ENCODE measurements at places on chromosomes 6 and 20. TPM values are rescaled to one million over a fixed set of nuclear protein-coding genes. Genes with fewer than 3 reads are reported as not detected.
A peak's percentile ranks its signal among the peaks of the same experiment; 100 is the strongest.

Gene KPNA5
- total RNA-seq: 6.8 TPM

DNA sequence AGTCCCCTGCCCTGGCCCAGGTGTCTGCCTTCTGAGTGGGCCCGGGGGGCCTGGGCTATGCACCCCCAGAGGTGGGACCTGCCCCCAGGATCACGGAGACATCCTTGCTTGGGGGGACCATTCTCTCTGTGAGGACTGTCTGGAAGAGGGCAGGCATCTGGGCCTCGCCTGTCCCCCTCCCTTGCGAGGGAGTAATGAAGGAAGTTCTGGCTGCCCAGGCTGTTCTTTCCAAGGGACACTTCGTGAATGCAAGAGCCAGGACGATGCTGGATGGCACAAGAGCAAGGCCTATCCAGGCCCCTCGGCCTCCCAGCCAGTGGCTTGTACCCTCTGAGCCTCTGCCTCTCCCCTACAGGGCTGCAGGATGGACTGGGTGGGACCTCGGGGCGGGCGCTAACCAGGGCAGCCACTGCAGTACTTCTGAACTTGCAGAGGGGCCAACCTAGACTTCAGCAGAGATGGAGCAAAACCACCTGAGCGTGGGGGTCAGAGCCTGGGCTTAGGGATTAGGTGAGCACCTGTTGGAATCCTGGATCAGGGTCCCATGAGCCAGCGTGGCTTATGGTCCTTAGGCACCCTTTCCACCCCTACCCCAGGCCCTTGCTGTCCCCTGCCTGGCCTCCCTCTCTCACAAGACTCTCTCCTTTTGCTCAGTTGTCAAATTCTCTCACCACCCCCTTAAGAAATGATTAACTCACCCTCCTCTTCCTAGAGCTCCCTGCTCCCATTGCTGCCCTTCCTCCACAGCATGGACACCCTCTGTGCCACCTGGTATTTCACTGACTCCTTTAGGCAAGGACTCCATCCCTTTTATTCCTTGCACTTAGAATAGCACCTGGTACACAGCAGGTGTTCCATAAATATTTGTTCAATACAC lies 53.2 kb downstream of the CTCFL start:
- no peak for DNase-seq

Gene GRM1
- not detected for total RNA-seq

GRCh38 chr6:44498436-44498835 lies 110.9 kb downstream of the CDC5L start:
- DNase-seq: no peak

Gene KHDC1
- total RNA-seq: 16.2 TPM

GRCh38 chr20:32240205-32240604 lies 32.5 kb downstream of the POFUT1 start:
- peak; percentile 16 for DNase-seq

Gene CHRNA4
- not detected for total RNA-seq

GRCh38 chr20:50844430-50845100 lies 49.7 kb downstream of the BCAS4 start:
- DNase-seq: peak; percentile 76

GRCh38 chr20:46027245-46027853 lies 1.7 kb upstream of the SLC12A5 start:
- peak; percentile 37 for DNase-seq

DNA sequence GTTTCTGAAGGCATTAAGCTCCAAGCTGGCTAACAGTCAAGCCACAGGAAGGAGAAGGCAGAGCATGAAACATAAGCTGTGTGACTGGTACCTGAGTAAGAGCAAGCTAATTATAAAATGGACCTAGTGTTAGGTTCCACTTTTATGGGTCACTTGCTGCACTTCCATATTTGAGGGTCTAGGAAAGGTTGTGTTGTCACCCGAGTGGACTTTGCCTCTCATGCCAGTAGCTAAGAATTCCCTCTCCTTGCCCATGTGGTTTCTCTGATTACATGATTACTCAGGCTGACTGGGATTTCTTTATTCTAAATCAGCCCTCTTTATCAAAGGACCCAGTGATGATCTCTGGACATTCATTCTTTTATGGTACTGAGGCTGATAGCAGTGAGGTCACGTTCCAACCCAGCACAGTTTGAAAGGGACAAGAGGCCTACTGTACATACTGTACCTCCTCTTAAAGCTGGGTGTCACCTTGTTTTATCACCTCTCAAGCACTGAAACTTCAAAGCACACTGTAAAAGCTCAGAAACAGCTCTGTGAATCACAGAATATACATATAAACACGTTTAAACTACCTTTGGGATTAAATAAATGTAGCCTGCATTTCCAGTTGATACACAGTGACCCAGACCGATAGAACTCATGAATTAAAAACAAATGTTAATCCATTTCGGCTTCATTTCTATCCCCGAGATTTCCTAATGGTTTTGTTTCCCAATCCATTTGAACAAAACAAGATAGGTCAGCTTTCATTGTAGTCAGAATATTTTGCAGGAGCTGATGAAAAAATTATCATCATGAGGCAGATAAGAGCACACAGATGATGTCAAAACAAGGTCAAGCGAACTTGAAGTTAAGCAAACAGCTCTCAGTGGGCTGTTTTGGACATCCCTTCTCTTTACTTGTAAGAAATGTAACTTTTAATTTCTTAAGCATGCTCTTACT lies 96.5 kb downstream of the ALDH8A1 start:
- no peak for DNase-seq

DNA sequence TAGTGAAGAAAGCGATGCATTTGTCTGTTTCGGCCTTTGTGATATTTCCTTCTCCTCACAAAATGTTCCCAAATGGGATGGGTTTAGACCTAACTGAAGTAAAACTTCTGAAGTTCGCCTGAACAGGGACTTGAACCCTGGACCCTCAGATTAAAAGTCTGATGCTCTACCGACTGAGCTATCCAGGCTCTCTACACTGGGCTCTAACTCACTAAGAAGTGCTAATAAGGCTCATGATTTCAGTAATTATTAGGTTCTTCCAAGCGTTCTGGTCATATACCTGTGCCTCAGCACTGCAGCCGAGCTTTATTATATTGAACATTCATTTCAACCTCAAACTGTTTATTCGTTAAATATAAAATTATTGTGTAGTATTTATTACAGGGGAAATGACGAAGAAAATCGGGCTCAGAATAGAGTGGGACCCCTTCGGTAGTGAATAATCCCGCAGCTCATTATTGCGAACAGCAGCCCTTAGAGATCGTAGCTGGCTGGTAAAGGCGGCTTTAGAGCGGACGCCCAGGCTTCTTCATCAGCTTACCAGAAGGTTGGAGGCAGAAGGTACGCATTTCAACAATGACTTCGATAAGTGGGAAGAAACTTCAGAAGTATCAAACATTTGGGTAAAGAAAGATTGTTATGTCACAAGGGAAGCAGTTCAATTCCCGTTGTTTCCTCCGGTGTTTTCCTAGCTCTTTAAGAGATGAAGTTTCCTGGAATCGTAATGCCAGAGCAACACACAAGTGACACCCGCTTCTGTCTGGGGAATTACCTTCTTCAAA lies 119.0 kb upstream of the ZNF184 start:
- peak; percentile 43 for DNase-seq
